ENCODE measurements at places on chromosomes 12 and 14. TPM values are rescaled to one million over a fixed set of nuclear protein-coding genes. Genes with fewer than 3 reads are reported as not detected.

INHBC gene
- not detected for total RNA-seq

VRTN gene
- not detected for total RNA-seq

GRCh38 chr14:53043027-53043581 lies 92.3 kb upstream of the FERMT2 start:
- no peak for DNase-seq

GRCh38 chr12:108151533-108152169 lies 22.6 kb downstream of the WSCD2 start:
- no peak for DNase-seq

GRCh38 chr12:49515266-49515665 lies 23.6 kb upstream of the KCNH3 start:
- no peak for DNase-seq
